ENCODE measurements at places on chromosomes 3 and 15.

DNA sequence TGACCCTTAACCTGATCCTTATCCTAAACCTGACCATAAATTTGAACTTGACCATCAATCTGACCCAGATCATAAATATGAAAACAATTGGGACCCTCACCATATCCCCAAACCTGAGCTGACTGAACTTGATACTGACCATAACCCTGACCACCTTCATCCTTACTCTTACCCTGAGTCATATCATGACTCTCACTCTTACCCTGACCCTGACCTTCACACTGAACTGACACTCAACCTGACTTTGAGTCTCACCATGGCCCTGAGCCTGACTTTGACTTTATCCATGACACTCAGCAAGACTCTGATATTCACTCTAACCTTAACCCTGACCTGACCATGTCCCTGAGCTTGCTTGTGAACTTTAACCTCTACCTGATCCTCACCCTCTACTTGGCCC, 34.3 kb upstream of the SLC25A26 start:
- DNase-seq, result no peak

GRCh38 chr3:88267-88666, 108.3 kb upstream of the CHL1 start:
- DNase-seq, result no peak

GRCh38 chr15:44738340-44738984, 2.1 kb downstream of the TRIM69 start:
- peak; percentile 69 for DNase-seq

- DNase-seq, result no peak
Observed at GRCh38 chr3:173096994-173097785, 43.8 kb downstream of the SPATA16 start.

GRCh38 chr3:39447637-39448483, 19.6 kb upstream of the MOBP start:
- peak; percentile 73 for DNase-seq

DNA sequence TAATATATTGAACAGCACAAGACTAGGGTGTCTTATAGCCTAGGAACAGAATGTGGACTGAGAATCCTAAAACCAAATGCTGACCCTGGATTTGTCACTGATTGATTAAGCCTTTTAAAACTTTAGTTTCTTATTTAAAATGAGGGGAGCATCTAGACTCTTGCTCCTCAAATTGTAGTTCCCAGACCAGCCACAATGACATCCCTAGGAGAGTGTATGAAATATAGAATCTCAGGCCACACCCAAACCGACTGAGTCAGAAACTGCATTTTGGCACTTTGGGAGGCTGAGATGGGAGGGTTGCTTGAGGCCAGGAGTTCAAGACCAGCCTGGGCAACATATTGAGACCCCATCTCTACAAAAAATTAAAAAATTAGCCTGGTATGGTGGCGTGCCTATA, 287.8 kb upstream of the UMPS start:
- no peak for DNase-seq

- peak; percentile 67 for DNase-seq
Observed at GRCh38 chr3:24640330-24640877, 145.8 kb upstream of the THRB start.

GRCh38 chr3:189355481-189356201, 183.9 kb downstream of the TPRG1 start:
- DNase-seq, result peak; percentile 48

- no peak for DNase-seq
Observed at GRCh38 chr15:71444866-71445590, 329.8 kb downstream of the THSD4 start.

- no peak for DNase-seq
Observed at GRCh38 chr3:12279591-12280326, 9.1 kb upstream of the PPARG start.

GRCh38 chr15:90400759-90401314, 12.8 kb downstream of the IQGAP1 start:
- DNase-seq, result peak; percentile 79

- DNase-seq, result no peak
Observed at GRCh38 chr3:66583424-66584040, 82.7 kb upstream of the LRIG1 start.

DNA sequence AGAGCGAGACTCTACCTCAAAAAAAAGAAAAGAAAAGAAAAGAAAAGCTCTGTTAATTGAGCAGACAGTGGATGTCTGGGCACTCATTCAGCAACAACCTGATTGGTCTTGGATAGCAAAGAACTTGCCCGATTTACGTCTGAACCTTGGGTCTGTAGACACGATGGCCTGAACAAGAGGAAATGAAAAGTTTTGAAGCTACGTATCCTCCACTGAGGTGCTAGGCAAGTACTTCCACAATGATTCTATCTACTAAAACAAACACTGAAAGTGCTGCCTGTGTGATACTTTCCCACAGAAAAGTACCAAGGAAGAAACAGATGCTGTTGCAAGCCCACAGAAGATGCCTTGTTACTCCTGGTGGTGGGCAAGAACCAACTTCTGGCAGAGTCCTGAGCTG, 21.8 kb upstream of the MUSTN1 start:
- no peak for DNase-seq

GRCh38 chr15:80174017-80174746, 21.4 kb downstream of the FAH start:
- DNase-seq, result no peak

GRCh38 chr3:53519065-53519709, 24.8 kb downstream of the CACNA1D start:
- DNase-seq, result no peak

- no peak for DNase-seq
Observed at GRCh38 chr15:22796079-22796478, 9.6 kb downstream of the NIPA1 start.

- DNase-seq, result peak; percentile 93
Observed at GRCh38 chr15:69452692-69453521, at the start of gene RPLP1. Gene RPLP1 (plus strand): TSS chr15:69452818. CDS start chr15:69452949, 131 bp downstream.

DNA sequence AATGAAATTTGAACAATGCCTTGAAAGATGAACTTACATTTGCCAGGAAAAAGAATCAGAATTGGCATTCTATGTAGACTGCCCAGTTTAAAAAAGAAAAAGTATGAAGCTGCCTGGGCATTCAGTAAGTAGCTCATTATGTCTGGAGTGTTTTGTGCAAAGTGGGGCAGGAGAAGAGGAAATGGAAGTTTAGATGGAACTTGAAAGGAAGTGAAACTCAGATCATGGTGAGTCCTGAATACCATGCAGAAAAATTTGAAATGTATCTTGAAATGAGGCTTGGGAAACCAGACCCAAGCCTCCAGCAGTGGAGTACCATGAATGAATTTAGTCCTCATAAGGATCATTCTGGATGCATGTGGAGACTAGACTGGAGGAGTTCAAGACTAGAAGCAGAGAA, 4.8 kb upstream of the MORC1 start:
- no peak for DNase-seq

GRCh38 chr3:171165499-171165921, 139.0 kb upstream of the SLC2A2 start:
- no peak for DNase-seq

DNA sequence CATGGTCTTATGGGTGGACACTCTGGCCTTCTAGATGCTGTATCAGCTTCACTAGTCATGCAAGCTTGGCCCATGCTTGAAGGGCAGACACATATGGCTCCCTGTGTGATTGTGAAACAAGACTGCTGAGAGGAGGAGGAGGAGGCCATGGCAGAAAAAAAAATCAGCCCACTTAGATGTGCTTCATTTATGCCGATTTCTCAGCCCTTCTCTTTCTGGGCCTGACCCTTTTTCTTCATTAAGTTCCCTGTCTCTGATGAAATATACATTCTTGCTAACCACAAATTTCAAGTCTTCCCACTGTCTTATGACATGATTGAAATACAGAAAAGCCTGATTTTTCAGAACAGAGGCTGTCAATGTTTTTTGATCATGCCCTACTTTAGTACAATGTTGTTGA, 213.0 kb upstream of the FEZF2 start:
- no peak for DNase-seq

DNA sequence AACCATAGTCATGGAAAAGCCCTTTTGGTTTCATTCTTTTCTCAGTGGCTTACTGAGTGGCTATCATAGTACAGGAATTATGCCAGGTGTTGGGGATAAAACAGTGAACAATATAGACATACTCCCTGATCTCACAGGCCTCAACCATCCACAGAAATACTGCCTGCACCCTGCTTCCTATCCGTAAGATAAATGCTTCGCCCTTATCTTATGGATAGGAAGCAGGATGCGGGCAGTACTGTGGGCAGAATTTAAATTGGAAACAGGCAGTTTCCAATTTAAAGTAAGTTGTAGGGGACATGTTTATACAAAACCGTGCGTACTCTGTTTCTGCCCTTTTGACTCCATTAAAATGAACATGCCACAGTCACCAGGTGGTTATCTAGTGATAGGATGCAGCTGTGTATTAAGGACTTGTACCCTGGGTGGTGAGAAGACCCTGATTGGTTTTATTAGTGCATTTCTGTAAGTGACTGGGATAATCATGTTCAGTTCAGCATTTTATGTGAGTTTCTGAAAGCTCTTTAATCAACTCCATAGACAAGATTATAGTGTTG, 141.8 kb upstream of the BHLHE40 start:
- DNase-seq, result no peak

GRCh38 chr3:78906245-78906644, 861.6 kb downstream of the ROBO1 start:
- DNase-seq, result peak; percentile 92

- peak; percentile 46 for DNase-seq
Observed at GRCh38 chr3:72696815-72697214, 151.4 kb downstream of the SHQ1 start.

GRCh38 chr3:46517784-46518181, 20.0 kb downstream of the RTP3 start:
- DNase-seq, result no peak

GRCh38 chr3:49553324-49553691, 969 bp upstream of the BSN start:
- peak; percentile 37 for DNase-seq

DNA sequence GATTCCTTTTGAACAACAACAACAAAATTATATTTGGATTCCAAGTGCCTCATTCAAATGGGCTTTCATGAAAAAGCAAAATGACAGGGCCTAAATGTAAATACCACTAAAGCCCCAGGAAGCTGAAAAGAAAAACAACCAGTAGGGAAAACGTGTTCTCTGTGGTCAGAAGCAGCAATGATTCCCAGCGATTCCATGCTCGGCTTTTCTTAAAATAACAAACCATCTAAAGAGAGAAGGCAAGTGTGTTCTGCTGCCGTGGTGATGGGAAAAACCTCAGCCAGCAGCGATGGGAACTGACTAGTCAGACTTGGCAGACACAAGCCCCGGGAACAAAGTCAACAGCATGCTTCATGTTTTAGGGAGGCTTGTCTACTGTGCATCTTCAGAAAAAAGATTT, 153.6 kb downstream of the TNIK start:
- no peak for DNase-seq

- peak; percentile 43 for DNase-seq
Observed at GRCh38 chr3:50156549-50157493, 1.7 kb downstream of the SEMA3F start.

GRCh38 chr3:153348457-153349107, 186.6 kb downstream of the RAP2B start:
- DNase-seq, result peak; percentile 8

GRCh38 chr3:55185380-55185779, 257.5 kb upstream of the LRTM1 start:
- DNase-seq, result peak; percentile 49

GRCh38 chr3:186060222-186060621, 48.7 kb downstream of the ETV5 start:
- DNase-seq, result no peak

DNA sequence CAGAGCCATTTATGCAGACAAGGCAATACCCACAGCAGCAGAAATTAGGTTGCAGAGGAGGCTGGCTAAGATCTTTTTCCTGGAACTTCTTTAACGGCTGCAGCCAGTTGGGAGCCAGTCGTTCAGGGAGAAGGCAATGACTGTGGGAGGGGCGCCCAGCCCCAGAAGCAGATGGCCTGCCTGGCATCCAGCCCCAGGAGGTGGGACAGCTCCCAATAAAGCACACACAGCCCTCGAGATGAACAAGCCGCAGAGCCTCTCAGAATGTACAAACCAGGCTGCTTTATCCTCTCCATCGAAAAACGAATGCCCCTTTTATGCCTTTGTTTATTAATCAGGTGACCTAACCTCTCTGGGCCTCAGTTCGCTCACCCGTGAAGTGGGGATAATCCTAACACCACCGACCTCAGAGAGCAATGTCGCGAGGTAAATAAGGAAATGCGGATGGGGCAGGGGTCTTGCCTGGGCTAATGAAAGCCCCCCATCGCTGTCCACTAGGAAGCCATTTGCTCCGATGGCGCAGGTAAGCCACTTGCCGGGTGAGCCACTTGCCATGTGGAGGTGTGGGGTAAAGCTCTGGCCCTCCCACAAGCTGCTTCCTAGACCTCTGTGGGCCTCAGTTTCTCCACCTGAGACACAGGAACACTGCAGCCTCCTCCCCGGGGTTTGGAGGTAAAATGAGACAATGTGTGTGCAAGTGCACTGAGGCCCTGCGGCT, 35.8 kb downstream of the MGLL start:
- peak; percentile 89 for DNase-seq

DNA sequence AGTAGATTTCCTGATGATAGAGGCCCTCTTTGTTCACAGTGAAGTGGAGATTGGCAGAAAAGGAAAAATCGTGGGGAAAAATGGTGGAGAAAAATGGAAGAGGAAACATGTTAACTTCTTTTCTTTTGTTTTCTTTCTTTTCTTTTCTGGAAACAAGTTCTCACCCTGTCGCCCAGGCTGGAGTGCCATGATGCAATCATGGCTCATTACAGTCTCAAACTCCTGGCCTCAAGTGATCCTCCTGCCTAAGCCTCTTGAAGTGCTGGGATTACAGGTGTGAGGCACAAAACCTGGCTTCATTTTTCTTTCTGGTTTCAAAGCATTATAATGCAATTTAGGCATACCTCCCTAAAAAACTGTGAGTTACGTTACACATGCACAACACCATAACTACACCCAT, 464.2 kb downstream of the MECOM start:
- no peak for DNase-seq

- peak; percentile 21 for DNase-seq
Observed at GRCh38 chr15:66899555-66900350, 165.6 kb upstream of the SMAD3 start.

DNA sequence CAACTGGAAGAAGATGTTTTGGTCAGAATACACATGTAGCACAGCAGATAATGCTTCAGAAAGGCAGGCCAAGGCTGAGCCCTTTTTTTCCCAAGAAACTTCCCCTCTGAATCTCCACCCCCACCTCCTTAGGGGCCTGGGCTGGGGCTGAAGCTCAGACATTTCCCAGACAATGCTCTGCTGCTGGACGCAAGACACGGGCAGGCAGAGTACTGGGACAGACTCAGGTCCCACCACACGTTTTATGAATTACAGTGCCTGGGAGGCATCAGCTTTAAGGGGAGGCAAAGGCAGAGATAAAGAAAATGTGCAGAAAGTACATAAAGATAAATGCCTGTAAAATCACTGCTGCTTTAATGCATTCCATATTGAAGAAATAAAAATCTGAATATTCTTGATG, 479.4 kb downstream of the ERC2 start:
- DNase-seq, result no peak

- DNase-seq, result peak; percentile 91
Observed at GRCh38 chr3:79310016-79310415, 457.8 kb downstream of the ROBO1 start.

GRCh38 chr3:6039971-6040370, 820.9 kb upstream of the GRM7 start:
- DNase-seq, result peak; percentile 18
